ENCODE measurements at places on chromosomes 1 and 21. TPM values are rescaled to one million over a fixed set of nuclear protein-coding genes. Genes with fewer than 3 reads are reported as not detected.
A peak's percentile ranks its signal among the peaks of the same experiment; 100 is the strongest.

DNA sequence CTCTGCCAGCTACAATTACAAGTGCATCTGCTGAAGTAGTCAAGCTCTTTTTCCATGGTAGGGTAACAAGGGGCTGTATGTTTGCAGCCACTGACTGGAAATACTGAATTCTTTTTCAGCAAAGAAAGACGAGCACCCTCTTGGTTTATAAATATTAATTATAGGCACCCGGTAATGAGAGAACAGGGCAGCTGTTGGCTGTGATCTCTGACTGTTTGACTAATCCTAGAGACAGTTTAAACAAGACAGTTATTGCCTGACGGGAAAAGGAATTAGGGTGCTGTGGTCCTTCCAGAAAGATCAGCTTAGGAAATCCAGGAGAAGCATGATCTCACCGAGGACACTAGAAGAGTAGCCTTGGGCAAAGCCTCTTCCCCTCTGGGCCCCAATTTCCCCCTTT, 183.7 kb upstream of the ZC3H12A start:
- H3K27ac ChIP-seq = no peak overlapping the region
- DNase-seq = no peak
- H3K27me3 ChIP-seq = no peaks in the 10 kb centered on the region
- H3K4me1 ChIP-seq = no peaks in the 10 kb centered on the region
- no peaks in the 10 kb centered on the region for H3K36me3 ChIP-seq

The CFHR3 gene
- not detected for total RNA-seq

GRCh38 chr1:25728301-25728935, 71.6 kb upstream of the SELENON start:
- H3K36me3 ChIP-seq = no peaks in the 10 kb centered on the region
- H3K4me3 ChIP-seq = no peak overlapping the region
- H3K27ac ChIP-seq = no peak overlapping the region
- no peaks in the 10 kb centered on the region for H3K27me3 ChIP-seq

DNA sequence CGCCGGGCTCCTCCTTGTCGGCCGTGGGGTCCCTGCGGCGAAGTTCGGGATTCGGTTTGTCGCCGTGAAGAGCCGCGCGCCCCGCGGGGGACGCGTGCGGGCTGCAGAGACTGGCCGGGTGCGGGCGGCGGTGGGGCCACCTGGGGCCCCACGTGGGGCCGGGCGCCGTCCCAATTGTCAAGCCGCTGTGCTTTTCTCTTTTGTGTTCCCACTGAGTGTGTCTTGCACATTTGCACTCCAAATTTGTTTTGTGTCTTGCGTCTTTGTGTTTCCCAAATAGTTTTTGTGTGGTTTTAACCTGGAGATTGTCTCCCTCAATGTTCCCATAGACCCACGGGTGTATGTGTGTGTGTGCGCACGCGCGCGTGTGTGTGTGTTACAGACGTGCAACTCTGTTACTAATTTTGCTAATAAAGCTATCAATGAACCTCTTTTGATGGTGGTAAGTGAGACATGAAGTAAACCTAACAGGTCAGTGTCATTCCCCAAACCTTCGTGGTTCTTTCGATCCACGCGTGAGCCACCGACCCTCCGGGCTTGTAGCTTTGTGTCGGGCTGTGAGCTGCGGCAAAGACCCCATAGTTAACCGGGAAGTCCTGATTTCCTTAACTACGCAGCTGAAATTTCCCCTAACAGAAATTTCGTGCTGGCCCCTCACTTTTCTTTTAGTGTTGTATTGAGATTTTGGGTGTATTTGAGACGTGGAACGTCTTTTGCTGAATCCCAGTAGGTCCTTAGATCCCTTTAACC, 708 bp downstream of the PRDM2 start:
- no peaks in the 10 kb centered on the region for H3K36me3 ChIP-seq
- peak; percentile 57 for DNase-seq
- H3K4me3 ChIP-seq = peak overlapping the region; percentile 89

GRCh38 chr1:51612447-51612961, 4.4 kb upstream of the OSBPL9 start:
- no peak for DNase-seq
- no peak overlapping the region for H3K27ac ChIP-seq
- peaks cover 3% of the 10 kb centered on the region for H3K4me1 ChIP-seq
- no peak overlapping the region for H3K4me3 ChIP-seq
- no peaks in the 10 kb centered on the region for H3K36me3 ChIP-seq

The OR10R2 gene
- not detected for total RNA-seq

GRCh38 chr1:110616587-110616986, 10.4 kb upstream of the KCNA2 start:
- H3K36me3 ChIP-seq = no peaks in the 10 kb centered on the region
- H3K27me3 ChIP-seq = peaks cover 13% of the 10 kb centered on the region
- no peak overlapping the region for H3K4me3 ChIP-seq
- no peak overlapping the region for H3K27ac ChIP-seq

DNA sequence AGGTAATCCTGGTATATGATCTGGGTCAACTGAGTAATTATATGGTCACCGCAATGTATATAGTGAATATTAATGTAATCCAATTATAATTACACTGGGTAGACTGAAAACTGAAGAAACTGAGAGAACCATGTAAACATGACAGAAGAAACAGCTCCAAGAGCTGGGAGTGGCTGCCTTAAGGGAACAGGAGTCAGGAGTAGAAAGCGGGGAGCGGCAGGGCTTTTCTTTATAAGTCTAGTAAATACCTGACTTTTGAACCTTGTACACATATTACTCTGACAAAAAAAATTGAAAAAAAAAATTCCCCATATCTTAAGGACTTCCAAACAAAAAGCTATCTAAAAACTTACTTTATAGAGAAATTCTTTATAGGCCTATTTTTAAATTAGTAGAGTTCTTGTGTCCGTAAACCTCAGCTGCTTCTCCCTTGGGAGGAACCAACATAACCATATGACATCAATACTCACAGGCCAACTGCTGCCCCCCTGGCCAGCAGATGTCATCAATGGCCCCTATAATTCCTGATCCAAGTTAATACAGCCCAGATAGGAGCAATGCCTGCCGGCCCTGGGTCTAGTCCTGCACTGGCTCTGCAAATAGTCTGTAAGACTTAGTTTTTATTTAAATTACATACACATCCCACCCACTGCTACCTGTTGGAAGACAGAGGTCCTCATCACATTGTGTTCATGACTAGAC, 33.8 kb downstream of the THAP3 start:
- no peaks in the 10 kb centered on the region for H3K27me3 ChIP-seq
- peaks cover 2% of the 10 kb centered on the region for H3K36me3 ChIP-seq
- H3K4me3 ChIP-seq = no peak overlapping the region
- H3K27ac ChIP-seq = no peak overlapping the region
- H3K4me1 ChIP-seq = no peaks in the 10 kb centered on the region

The OLIG2 gene
- not detected for total RNA-seq

- no peak overlapping the region for H3K4me3 ChIP-seq
- no peak overlapping the region for H3K27ac ChIP-seq
- H3K36me3 ChIP-seq = no peaks in the 10 kb centered on the region
- H3K27me3 ChIP-seq = peaks cover 14% of the 10 kb centered on the region
- DNase-seq = no peak
- H3K4me1 ChIP-seq = peaks cover 26% of the 10 kb centered on the region
These were observed 2.7 kb downstream of the ATF3 start for GRCh38 chr1:212611000-212611948.

DNA sequence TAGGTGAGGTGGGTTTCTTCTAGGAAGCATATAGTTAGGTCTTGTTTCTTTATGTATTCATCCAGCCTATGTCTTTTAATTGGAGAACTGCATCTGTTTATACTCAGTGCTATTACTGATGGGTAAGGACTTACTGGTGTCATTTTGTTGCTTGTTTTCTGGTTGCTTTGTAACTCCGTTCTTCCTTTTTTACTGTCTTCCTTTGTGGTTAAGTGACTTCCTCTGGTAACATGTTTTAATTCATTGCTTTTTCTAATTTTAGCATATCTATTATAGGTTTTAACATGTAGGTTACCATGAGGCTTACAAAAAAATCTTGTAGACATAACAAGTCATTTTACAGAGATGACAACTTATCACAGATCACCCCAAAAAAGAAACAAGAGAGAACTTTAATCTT, 160.8 kb downstream of the VAV3 start:
- no peak overlapping the region for H3K4me3 ChIP-seq
- DNase-seq = no peak
- H3K27ac ChIP-seq = no peak overlapping the region

The WNT9A gene
- total RNA-seq = 4.1 TPM
